MV-4-11 (cell line): ENCODE measurements at places on chromosomes 7 and 10.
A peak's percentile ranks its signal among the peaks of the same experiment; 100 is the strongest.

GRCh38 chr7:26760501-26760900, 103.9 kb downstream of the SKAP2 start:
- DNase-seq = peak; percentile 33

DNA sequence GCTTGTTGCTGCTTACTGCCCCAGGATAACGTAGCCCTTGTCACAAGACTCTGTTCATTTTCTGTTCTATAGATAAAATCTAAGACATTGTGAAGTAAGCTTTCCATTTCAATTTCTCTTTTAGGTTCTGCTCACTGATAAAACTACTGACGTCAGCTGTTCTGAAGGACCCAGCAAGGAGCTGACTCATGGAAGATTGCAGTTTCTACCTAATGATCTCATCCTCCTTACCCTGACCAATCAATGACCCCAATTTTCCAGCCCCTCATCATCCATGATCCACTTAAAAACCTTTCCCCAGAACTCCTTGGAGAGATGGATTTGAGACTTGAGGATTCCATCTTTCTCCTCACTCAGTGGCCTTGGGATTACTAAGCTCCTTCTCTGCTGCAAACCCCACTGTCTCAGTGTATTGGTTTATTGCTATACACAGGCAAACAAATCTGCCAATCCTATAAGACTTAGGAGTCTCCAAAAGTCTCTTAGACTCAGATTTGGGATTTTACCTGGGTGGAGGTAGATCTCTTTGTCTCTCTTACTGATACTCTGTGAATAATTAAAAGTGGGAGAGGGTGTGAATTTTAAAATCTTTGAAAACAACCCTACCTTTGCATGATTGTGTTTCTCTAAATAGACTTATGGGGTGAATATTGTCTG, 109.2 kb upstream of the TRIM24 start:
- no peak for DNase-seq

- no peak for DNase-seq
These were observed 270.3 kb downstream of the BBS9 start for GRCh38 chr7:33399528-33400213.

GRCh38 chr7:136925556-136925955, 57.1 kb downstream of the CHRM2 start:
- no peak for DNase-seq

- DNase-seq = peak; percentile 95
These were observed 342 bp upstream of the KLF6 start for GRCh38 chr10:3785251-3785850.

DNA sequence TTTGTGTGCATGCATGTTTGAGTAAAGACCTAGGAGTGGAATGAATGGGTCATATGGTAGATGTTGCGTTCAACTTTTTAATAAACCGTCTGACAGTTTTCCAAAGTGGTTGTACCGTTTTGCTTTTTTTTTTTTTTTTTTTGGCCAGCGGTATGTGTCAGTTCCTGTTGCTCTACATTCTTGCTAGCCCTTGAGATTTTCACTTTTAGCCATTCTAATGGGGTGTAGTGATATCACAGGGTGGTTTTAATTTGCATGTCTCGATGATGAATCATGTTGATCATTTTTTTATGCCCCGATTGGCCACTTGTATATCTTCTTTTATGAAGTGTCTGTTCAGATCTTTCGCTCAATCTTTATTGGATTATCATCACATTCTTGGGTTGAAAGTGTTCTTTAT, 320.7 kb downstream of the CAMK1D start:
- no peak for DNase-seq

- no peak for DNase-seq
These were observed 20.1 kb downstream of the P4HA1 start for GRCh38 chr10:73076360-73077183.

GRCh38 chr10:59995862-59996261, 89.5 kb upstream of the CCDC6 start:
- DNase-seq = no peak
